Activated CD4-positive, CD25-positive, alpha-beta regulatory T cell (primary cell): ENCODE measurements at places on chromosomes 3 and 15.

- DNase-seq = no peak
These were observed 134.0 kb downstream of the PGPEP1L start for GRCh38 chr15:98873441-98874218.

DNA sequence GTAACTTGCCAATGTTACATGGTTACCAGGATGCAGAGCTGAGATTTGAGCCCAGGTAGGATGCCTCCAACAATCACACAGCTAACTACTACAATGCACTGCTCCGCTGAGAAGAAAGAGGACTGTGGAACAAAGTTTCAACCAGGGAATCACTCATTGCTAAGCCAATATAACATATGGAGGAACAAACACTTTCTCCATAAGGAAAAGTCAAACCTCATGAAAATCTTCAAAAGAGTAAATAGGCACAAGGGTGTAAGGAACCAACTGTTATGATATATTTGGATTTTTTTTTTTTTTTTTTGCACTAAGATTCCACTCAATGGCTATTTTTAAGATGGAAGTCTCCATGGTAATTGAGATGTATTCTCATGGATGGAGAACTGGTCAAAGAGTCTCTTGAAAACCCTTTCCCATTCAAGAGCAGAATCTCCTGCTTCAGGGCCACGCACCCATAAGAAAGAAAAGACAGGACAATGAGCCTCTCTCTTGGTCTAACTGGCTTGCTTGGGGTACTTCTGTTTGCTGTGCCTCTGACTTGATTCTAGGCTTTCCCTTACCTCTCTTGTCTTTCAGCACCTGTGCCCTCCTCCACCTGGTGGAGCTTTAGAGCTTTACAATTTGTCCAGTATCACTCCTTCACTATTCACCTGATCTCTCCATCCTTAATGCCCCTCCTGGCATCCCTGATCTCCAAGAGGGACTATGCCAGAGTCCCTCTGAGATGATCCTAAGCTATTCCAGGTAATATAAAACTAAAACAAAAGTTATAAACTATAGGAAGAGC lies 252.8 kb downstream of the NTRK3 start:
- DNase-seq = no peak

GRCh38 chr3:37689645-37690356 lies 171.9 kb upstream of the CTDSPL start:
- no peak for DNase-seq

DNA sequence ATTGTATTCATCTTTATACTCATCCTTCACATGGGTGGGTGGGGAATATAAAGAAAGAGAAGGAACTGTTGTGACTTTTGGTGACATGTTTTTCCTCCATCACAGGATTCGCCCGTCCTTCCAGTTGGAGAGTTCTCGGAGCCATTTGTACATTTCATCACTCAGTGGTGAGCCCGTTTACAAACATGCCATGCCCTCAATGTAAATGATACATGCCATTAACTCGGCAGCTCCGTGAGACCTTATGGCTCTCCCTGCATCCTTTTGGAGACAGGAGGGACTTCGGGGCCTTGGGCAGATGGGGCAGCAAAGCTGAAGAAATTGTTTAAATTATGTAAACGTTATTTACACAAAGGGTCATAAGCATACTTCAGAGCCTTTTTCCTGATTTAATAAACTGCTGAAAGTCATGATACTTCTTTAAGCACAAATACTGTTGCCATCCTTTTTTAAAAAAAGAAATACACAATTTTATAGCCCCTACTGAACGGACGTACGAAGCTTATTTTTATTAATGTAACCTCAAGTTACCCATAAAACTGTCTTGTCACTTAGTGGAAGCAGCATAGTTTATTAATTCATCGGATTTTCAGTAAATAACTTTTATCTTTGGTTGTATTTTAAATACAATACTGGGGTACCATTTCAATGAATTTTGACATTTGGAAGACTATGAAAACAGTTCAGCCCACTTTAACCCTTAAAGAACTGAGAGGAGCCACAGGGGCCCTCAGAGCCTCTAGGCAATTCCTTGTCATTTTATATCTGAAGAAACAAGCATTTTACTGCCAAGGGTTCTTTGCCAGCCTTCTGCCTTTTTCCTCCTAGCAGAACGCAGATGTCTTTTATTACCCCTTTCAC lies 55.6 kb upstream of the SKOR1 start:
- no peak for DNase-seq

DNA sequence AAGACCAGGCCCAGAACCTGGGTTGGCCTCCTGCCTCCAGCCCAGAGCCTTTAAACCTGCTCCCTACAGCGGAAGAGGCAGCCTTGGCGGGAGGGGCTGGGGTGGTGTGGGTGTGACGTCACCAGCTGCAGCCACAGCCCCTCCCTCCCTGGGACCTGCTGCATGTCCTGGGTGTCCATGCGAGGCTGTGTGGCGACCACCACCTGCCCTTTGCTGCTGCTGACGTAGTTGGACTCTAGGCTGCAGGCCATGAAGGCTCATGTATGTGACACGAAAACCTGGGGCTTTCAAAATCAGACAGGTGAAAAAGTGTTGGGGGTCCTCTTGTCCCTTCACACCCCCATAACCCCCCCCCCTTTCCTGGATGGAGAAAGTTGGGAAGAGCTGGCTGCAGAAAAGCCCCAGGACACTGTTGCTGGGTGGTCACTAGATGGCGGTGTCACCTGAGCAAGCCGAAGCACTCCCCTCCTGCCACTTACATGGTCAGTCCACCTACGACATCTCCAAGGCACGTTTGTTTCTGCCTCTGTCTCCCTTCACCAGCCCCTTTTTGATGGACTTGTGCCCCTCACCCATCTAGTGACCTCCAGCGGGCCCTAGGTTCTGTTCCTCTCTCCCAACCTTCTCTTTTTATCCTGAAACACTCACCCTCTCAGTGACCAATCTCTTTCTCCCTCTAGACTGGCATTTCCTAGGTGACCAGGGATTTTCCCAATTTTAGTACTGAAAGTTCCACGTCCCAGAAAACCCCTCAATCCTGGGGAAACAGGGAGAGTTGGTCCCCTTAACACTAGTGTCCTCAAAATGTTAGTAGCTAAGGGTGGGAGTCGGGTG lies 35.2 kb downstream of the SLC6A20 start:
- peak; percentile 11 for DNase-seq

- no peak for DNase-seq
These were observed 6.0 kb downstream of the HCLS1 start for GRCh38 chr3:121654493-121655385.

- DNase-seq = peak; percentile 33
These were observed 160.8 kb upstream of the TLE3 start for GRCh38 chr15:70258369-70259027.

- DNase-seq = no peak
These were observed 199.7 kb upstream of the NECTIN3 start for GRCh38 chr3:110871869-110872268.

GRCh38 chr3:23493889-23494288 lies 290.8 kb downstream of the UBE2E2 start:
- no peak for DNase-seq

DNA sequence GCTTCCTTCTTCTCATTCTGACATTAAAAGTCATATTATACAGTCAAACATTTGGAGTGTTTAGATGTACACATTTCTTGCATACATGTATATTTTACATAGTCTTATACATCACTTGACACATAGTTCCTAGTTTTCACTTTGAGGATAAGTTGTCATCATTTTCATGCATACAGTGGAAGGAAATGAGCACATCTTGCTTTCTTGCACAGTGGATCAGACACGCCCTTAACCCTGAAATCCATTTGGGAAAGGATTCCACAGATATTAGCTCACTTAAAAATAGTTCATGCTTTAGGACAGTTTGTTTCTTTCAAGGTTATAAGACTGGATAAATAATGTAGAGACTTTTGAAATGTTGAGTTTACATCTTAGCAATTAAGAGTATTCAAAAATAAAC lies 148.6 kb upstream of the MME start:
- DNase-seq = no peak

DNA sequence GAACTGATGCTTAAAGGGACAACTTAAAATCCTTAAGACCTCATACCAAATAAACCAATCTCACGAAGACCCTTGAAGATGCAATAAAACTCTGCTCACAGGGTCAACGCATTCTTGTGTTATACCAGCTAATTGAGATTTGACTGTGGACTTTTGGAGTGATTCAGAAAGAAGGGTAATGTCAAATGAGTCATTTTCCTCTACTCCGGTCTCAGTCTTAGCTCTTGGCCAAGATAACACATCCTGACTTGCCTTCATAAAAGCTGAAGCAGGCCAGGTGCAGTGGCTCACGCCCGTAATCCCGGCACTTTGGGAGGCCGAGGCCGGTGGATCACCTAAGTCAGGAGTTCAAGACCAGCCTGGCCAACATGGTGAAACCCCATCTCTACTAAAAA lies 3.8 kb downstream of the PKM start:
- DNase-seq = peak; percentile 39

- no peak for DNase-seq
These were observed 321.8 kb upstream of the MME start for GRCh38 chr3:154758109-154758868.

DNA sequence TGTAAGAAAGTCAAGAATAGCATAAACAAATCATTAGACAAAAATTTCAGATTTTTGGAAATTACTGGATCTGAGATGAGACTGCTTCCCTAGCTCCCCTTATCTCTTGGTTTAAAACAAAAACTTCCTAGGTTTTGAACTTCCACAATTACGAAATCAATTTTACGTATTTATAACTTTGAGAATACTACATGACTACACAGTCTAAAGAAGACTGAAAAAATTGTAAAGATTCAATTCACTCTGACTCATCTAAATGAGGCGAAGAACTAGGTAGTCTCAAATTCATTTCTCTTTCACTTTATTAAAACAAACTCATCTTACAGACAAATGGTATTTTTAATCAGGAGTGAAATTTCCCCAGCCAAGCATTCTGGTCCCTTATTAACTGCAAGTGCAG lies 10.3 kb downstream of the CCDC54 start:
- no peak for DNase-seq

- no peak for DNase-seq
These were observed 2.5 kb upstream of the IRAK2 start for GRCh38 chr3:10162185-10162584.

DNA sequence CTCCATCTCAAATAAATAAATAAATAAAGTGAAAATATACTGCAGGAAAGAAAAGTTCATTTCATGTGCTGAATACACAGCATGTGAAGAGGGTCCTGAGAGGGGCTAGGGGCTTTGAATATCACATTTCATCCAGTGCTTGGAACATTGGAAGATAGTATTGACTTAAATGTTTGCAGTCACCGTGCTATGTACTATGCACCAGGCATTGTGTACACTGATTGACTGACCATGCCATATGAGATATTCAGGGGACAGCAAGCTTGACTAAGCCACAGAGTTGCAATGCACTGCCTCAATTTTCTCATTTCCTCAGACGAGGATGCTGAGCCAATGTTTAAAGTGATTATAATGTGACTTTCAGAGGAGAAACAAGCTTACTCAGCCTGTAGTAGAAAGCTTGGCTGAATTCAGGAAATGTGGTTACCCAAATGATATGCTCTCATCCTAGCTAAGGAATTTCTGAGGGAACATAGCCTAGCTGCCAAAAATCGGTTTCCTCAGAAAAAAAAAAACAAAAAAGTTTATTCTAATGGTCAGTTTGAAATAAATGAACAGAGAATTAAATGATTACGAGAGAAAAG lies 557.9 kb downstream of the FGF12 start:
- DNase-seq = no peak

- no peak for DNase-seq
These were observed 317.8 kb upstream of the SLITRK3 start for GRCh38 chr3:165513715-165514701.

GRCh38 chr15:88975891-88976290 lies 62.7 kb upstream of the MFGE8 start:
- no peak for DNase-seq
